Vagina (tissue), 2 donors: ENCODE measurements at places on chromosomes 6 and 20.

DNA sequence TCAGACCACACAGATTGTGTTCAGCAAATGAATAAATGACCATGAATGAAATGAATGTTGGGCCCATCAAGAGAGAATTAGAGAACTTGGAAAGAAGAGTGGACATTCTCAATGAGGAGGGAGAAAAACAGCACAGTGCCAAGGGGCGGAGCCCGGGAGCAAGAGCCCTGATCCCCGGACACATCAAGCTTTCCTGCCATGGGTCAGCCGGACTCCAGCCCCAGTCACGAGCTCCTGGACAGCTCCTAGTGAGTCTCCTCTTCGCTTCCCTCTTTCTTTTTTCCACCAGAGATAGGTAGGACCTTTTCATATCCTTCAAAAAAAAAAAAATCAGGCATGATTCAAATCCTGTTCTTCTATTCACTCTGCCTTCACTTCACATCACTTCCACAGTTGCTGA, 274.2 kb downstream of the NRN1 start:
- no peak for DNase-seq

- DNase-seq = no peak
Observed at GRCh38 chr6:137798261-137798660, 68.8 kb upstream of the TNFAIP3 start.

DNA sequence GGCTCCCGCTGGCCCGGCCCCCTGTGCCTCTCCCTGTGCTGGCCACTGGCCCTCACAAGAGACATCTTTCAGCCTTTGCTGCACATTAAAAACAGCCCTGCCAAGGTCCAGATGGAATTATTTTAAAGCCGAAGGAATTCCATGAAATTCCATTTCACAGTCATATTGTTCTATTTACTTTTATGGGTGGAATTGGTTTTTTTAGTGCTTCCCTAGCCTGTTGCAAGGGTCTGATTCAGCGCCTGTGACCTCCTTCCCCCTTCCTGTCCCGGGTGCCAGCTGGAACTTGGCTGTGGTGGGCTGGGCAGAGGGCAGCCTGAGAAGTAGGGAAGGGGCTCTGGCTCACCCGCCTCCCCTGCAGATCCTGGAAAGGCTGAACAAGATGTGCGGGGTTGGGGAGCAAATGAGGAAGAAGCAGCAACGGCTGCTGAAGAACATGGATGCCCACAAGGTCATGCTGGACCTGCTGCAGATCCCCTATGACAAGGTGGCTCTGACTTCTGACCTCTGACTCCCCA, 34.3 kb downstream of the UQCC2 start:
- no peak for DNase-seq

DNA sequence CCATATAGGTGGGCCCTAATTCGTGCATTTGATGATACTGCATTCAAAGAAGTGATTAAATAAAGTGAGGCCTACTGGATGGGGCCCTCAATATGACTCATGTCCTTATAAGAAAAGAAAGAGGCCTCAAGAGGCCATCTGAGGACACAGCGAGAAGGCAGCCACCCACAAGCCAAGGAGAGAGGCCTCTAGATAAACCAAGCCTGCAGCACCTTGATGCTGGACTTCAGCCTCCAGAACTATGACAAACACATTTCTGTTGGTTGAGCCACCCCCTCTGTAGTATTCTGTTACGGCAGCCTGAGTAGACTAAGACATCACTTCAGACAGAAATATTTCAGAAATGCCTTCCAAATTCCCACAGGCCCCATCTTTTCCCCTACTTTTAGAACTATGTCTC, 82.5 kb upstream of the PLEKHG1 start:
- DNase-seq = no peak

GRCh38 chr6:31305703-31306219, 33.9 kb upstream of the HLA-C start:
- DNase-seq = no peak

DNA sequence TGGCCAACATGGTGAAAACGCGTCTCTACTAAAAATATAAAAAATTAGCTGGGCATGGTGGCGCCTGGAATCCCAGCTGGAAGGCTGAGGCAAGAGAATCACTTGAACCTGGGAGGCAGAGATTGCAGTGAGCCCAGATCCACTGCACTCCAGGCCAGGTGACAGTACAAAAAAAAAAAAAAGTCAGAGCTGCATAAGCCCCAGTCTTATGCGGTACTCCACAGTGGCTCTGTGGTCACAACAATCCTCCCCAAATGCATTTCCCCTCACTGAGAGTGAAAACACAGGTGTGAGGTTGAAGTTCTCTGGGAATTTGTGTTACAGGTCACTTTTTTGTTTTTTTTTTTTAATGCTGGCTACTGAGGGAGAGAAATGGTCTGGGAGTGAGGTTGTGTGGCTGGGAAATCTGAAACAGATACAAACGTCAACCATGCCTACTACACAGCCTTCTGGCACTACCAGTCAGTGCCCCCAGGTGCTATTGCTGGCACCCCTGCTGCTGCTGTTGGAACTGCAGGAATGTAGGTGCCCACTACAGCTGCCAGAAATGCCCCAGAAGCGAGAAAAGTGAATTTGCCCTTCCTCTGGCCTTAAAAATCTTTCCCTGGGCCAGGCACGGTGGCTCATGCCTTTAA, 5.7 kb downstream of the MRPS26 start:
- no peak for DNase-seq

DNA sequence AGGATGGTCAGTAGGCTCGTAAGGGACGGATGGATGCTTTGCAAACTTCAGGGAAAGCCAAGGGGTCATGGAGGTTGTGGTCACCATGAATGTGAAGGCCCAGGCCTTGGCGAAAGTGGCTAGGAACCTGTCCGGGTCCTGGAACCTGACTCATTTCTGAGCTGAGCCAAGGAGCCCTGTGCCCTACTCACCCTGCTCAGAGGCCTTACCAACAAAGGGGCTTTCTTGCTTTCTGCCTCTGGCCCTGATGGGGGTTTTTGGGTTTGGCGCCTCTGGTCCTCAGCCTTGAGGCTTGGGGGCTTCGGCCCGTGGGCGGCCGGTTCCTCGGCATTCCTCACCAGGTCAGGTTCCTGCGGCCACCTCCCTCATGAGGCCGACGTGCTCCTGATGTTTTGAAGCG, 155.1 kb downstream of the DTNBP1 start:
- no peak for DNase-seq

DNA sequence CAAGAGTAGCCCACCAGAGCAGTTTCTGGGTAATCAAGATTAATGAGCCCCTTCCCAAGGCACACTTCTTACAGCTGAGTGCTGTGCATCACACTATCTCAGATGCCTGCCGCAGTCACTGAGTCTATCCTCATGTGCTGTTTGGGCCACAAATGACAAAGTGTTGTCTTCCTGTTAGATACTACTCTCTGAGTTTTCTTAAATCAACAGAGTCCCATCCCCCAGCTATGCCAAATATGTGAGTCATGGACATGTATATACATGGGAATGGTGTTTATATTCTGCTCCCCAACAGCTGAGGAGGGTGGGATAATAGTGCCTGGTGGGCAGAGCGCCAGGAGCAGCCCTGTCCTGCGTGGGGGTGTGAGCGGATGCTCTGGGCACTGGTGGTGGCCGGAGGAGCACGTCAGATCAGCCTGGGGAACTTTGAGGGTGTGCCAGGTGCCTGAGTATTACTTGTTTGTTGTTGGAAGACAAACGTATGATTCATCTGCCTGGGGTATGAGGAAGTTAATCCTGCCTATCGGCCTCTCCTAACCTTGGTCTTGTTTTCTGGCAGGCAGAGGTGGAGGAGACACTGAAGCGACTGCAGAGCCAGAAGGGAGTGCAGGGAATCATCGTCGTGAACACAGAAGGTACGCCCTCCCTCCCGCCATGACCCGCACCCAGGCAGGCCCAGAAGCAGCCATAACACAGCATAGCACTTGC, 9.6 kb downstream of the DYNLRB1 start:
- DNase-seq = no peak

DNA sequence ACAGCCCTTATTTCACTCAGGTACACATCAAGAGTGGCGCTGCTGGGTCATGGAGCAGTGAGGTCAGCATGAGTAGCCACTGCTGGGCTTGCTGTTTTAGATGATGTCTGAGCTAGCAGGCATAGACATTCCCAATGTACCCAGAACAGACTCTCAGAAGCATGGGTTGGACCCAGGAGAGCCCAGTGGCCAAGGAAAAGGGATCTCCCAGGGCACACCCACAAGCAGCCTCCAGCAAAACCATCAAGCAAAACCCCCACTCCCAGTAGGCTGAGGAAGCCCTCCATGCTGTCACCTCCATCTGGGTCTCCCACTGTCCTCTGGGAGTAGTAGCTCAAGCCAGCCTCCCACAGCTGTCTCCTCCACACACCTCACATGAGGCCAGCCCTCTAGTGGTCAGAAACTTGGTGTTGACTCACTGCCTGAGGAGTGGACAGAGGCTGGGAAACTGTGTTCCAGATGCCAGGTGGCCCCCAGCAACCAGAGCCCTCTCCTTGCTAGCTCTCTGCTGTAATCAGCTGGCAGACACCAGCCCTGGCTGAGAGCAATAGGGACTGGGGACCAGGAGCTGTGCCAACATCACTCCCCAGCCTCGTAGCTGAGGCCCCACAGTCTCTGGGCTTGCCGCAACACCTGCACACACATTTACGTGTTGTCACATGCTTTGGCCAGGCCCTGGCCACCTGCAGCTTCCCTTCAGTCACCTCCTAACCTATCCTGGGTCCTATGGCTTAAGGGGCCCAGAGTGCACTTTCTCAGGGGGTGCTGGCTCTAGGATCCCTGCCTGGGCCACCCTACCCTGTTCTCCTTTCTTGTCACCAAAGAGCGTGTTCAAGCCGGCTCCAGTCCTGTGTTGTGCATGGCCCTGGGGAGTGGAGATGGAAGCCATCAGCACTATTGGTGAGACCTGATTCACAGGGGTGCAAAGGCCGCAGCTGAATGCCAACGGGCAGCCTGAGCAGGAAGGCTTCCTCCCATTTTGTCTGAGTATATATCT, 1.9 kb upstream of the AP5S1 start:
- DNase-seq = peak; percentile 89

DNA sequence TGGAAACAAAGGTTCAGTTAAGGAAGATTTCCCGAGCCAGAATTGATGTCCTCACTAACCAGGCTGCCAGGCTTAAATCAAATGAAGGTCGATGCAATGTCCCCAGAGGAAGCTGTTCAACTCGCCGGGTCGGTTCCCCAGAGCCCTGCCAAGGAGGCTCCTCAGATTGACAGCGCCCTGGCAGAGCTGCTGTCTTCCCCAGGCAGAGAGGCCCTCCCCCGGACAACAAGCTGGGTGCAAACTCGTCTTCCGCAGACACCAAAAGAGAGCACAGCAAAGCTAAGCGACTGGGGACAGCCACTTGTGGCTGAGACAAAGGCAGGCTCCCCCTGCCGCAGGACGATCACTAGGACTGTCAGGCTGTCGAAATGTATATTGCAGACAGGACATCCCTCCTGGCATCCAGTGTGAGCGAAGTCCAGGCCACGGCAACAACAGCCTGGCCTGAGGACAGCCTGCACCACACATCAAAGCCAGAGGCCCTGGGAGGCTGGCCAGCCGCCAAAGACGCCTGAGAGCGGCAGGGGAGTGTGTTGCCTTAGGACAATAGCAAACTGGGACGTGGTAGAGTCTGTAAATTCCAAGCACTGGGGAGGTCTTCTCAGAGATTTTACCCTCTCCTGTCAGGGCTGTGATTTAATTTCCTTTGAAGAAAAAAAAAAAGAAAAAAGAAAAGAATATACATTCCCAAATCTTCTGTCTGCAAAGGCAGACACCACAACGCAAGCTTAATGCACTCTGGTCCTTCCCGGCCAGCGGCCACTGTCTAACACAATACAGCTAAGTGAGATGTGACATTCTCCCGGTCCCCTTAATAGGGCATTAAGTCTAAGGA, 99.1 kb downstream of the HIVEP2 start:
- DNase-seq = no peak

GRCh38 chr20:25043499-25044260, 14.3 kb downstream of the ACSS1 start:
- DNase-seq = no peak

- no peak for DNase-seq
Observed at GRCh38 chr6:36839749-36840431, 646 bp upstream of the CPNE5 start.

- DNase-seq = peak; percentile 91
Observed at GRCh38 chr20:46057856-46058598, 29.0 kb downstream of the SLC12A5 start.

DNA sequence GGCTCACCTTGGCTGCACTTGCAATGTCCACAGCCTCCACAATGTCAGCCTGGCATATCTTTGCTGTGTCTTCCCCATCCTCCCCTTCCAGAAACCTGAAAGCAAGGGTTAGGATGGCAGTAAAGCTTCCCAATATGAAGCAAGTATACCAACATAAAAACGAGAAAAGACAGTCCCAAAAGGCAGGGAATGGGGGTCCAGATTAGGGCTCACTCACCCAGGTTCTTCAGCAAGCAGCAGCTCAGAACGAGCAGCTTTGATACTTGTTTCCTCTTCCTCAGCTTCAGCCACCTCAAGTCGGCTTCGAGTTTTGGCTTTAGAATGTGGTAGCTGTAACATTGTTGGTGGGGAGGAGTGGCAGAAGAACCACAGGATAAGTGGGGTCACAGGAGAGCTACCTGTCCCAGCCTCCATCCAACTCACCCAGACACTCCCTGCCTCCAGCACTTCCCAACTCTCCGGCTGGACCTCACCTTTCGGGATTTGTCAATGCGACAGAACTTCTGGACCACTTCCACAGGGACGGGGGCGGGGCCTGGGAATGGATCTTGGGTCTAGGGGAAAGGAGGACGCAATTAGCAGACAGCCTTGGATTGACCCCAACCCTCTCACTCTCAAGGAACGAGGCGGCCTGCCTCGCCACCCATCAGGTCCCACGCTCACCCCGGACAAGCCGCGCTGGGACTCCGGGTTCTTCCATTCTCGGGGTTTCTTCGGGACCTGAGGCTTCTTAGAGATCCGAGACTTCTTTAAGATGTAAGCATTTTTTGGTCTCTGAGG, 708 bp downstream of the WDR46 start:
- DNase-seq = no peak

DNA sequence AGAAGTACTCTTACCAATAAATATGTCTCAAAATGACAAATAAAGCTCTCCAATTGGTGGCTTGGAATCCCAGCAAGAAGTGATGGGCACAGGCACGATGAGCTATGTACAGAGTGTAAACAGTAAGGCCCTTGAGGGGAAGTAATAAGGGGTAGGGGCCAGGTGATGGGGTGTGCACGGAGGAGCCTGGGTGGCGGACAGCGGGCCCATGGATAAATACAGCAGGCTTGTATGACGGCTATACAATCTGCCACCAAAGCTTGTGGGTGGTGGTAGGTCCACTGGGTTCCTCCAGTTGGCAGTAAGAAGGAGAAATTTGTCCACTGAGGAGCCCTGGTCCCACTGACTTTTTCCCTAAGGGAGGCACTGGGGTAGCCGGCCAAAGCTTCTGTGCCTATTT, 205.4 kb upstream of the RNF24 start:
- no peak for DNase-seq
